ENCODE measurements at places on chromosomes 4 and X.

DNA sequence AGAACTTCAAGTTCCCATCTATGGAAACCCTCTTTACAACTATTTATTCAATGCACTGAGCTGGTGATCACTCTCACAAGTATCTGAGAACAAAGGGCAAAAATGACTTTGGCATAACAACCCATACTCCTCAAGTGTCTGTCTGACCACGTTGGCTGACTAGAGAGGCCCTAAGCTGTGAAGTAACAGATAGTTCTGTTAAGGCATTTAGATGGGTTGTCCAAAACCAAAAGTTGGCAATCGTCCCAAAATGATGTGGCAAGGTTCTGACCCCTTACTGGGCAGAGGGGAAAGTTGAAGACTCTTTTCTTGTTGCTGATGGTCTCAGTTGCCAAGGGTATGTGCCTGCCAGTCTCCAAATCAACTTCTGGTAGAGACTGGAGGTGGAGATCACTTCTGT is 524.8 kb downstream of the PPARGC1A start:
- DNase-seq, result no peak

DNA sequence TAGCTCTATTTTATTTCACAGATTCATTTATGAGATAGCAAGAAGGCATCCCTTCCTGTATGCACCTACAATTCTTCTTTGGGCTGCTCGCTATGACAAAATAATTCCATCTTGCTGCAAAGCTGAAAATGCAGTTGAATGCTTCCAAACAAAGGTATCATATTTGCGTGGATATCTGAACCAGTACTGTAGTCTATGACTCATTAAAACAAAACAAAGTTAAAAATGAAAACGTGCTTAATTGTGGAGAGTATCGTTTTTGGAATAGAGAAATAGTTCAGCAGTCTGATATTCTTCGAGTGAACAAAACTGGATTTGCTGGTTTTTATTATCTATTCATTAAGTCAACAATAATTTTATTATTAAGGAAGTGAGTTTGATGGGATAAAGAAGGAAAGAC is 6.3 kb downstream of the AFP start:
- no peak for DNase-seq

GRCh38 chr4:99071159-99071558 is 17.4 kb downstream of the ADH5 start:
- DNase-seq, result no peak

GRCh38 chrX:106987488-106987887 is 12.5 kb downstream of the MORC4 start:
- DNase-seq, result no peak

- DNase-seq, result no peak
Observed at GRCh38 chrX:111837197-111837596, 38.8 kb upstream of the TRPC5OS start.

DNA sequence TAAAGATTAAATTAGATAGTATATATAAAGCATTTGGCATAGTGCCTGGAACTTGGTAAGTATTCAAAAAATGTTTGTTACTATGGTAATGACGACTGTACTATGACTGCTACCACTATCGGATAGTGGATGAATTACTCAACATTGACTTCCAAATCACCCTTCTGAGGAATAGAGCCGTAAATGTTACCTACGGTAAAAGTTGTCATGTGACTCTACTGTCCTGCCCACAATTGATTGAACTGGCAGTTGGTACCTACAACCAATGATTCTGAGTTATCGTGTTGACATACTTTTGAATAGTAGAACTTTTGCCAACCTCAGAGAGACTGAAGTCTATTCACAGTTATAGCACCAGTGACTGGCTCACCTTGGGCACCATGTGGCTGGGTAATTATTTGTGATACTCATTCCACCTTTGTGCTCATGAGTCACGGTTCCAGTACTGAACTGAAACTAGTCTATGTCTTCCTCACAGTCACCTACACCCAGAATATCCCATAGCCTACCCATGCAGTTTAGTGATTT is 185.5 kb upstream of the PITX2 start:
- DNase-seq, result no peak

DNA sequence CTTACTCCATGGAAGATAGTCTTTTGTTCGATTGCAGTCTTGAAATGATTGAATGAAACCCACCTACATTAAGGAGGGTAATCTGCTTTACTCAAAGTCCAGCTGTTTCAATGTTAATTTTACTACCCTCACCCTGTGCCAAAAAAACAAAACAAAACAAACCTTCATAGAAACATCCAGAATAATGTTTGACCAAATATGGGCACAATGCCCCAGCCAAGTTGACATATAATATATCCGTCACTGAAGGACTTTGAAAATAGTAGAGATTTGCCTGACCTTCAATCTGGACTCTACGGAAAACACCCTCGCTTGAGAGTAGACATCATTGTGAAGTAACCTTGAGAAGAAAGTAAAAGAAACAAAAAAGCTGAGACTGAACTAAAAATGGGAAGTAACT is 550.5 kb upstream of the SMIM31 start:
- DNase-seq, result no peak

GRCh38 chr4:634599-634985 is 9.2 kb downstream of the PDE6B start:
- DNase-seq, result no peak

- DNase-seq, result no peak
Observed at GRCh38 chrX:1417921-1418771, 26.2 kb upstream of the SLC25A6 start.

- DNase-seq, result no peak
Observed at GRCh38 chr4:78556665-78557064, 5.1 kb downstream of the ANXA3 start.

GRCh38 chr4:75916091-75916661 is 13.9 kb upstream of the PPEF2 start:
- DNase-seq, result peak; percentile 25

- no peak for DNase-seq
Observed at GRCh38 chr4:171101845-171102244, 711.4 kb upstream of the GALNTL6 start.
